Caudate nucleus (tissue), 63 donors: ENCODE measurements at places on chromosomes 4 and X.

GRCh38 chr4:92522356-92522755 lies 218.6 kb downstream of the GRID2 start:
- DNase-seq = no peak

GRCh38 chr4:163171590-163171989 lies 4.9 kb upstream of the NAF1 start:
- no peak for DNase-seq

DNA sequence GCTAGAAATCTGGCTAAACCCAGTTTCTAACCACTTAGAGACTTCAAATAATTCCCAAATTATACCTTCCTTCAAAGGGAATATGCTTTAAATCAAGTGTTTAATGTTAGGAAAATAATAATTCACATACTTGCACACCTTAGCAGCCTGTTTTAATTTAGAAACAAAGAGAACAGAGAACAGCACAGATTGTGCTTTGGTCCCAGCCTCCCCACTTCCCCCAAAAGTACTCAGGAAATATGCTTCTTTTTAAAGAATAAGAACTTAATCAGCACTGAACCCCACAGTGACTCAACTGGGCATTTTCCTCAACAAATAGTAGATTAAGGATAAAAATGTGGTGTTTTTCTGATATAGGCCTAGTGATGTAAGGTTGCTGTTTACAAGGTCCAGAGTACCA lies 295.8 kb downstream of the GBA3 start:
- DNase-seq = no peak

GRCh38 chrX:15786915-15787314 lies 3.4 kb upstream of the ZRSR2 start:
- no peak for DNase-seq

DNA sequence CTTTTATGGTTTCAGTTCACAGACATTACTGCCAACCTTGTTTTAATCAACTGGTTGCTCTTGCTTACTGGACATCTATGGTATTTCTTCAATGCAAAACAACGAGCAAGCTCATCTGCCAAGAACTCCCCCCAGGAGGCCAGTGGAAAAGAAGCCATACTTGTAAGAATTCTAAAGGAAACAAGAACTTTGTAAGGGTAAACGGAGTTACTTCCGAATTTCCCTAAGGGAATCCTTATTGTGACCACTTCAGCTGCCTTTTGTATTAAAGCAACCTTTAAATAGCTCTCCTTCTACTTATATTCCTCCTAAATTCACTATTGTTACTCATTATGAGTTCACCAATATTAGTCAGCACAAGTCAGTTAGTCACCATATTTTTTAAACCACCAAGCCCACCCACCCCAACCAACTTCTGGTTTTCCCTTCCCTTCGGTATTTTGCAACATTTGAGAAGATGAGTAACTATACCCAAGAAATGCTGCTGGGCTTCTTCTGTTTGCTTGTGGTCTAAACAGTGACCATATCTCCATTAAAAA lies 602.8 kb upstream of the DIPK2B start:
- no peak for DNase-seq

- DNase-seq = no peak
These were observed 1.8 kb downstream of the EPHA5 start for GRCh38 chr4:65668201-65669089.

GRCh38 chrX:136920001-136920400 lies 39.5 kb upstream of the RBMX start:
- no peak for DNase-seq

GRCh38 chr4:48831532-48832030 lies 693 bp downstream of the OCIAD1 start:
- DNase-seq = no peak

- DNase-seq = no peak
These were observed 113.8 kb upstream of the STIM2 start for GRCh38 chr4:26746802-26747213.

- DNase-seq = no peak
These were observed 56.0 kb upstream of the MAGED1 start for GRCh38 chrX:51837451-51837850.

DNA sequence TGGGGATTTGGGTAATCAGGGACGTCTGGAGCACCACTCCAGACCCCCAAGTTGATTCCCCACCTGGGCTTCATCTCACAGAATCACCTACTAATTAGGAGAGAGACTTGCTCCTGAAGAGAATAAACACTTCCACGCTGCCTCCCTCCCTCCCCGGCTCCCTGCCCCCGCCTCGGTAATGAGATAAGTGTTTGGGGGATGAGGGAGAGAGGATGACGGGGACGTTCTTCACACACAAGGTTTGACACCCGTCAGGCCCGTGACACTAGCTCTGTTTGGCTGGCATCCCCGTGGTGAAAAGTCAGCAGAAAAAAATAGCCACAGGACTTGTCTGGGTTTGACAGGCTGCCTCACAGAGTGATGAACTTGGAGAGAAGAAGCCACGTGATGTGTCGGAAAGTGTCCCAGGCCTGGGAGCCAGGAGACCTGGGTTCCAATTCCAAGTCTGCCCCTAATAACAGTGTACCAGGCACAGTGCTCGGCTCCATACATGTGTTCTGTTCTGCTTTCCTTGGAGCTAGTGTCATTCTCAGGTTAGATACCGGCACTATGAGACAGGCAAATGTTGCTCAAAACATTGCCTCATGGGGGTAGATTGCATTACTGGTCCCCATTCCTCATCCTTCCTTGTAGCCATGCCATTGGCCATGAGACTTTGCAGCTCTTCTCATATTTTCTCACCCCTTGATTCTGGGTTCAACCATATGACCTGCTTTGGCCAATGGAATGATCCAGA lies 578.0 kb downstream of the BCOR start:
- DNase-seq = no peak

GRCh38 chr4:114364857-114365256 lies 233.8 kb upstream of the UGT8 start:
- no peak for DNase-seq

DNA sequence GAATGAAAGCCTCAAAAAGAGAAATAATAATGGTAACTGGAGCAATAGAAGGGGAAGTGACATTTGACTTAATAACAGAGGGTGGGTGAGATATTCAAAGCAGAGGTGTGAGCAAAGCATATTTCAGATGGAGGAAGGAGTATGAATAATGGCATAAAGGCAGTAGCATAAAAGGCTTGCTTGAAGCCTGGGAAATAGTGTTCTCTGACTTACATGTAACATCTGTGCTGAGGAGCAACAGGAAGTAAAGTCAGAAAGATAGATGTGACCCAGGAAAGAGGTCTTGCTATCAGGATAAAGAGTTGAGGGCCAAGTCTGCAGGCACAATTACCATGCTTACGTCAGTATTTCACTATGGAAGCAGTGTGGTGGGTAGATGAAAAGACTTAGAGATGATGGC lies 28.4 kb downstream of the ATP10D start:
- DNase-seq = no peak

GRCh38 chr4:71266090-71266794 lies 72.6 kb upstream of the SLC4A4 start:
- no peak for DNase-seq

DNA sequence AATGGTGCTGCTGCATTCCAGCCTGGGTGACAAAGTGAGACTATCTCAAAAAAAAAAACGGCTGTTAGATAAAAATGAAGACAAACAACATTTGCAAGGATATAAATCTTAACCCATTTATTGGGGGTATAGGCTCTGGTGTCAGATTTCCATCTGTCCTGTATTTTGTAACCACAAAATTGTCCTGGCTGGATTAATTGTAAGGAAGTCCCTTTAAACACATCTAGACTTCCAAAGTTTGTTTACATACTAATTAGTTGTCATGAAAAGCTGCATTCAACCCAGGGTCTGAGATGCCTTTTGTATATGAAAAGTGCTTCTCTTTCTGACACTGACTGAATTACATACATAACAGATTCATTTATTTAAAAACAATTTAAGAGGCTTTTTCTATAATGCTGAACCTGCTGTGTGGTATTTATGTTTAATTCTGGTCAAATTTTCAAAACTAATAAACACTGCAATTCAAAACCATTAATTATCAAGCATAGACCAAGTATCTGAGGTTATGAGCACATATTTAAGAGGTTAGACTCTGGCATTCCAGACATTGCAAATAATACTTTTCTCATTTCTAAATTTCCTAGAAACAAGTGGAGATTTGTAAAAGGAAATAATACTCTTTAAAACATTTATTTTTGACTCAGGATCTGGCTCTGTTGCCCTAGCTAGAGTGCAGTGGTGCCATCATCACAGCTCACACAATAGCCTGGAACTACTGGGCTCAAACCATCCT lies 17.5 kb upstream of the UGDH start:
- no peak for DNase-seq

DNA sequence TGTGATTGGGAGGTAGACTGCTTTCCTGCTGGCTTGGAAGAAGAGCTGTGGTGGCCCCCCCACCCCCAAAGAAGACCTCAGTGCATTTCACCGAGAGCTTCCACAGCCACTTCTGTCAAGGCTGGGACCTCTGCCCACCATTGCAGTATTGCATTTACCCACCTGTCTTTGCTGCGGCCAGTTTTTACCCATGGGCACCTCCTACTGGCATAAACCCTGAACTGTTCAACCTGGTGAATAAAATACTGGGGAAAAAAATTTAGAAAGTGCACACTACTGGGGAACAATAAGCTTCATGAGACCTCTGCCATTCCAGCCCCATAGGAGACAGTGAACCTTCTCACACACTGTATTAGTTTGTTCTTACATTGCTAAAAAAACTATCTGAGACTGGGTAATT lies 40.3 kb downstream of the ARFIP1 start:
- no peak for DNase-seq

GRCh38 chr4:151934766-151935165 lies 174.0 kb upstream of the GATB start:
- no peak for DNase-seq

- no peak for DNase-seq
These were observed 72.1 kb upstream of the ETNPPL start for GRCh38 chr4:108834835-108835384.

- no peak for DNase-seq
These were observed 226.6 kb downstream of the NSUN7 start for GRCh38 chr4:40976343-40976742.

GRCh38 chrX:47321386-47321785 lies 49.0 kb upstream of the ZNF157 start:
- DNase-seq = peak; percentile 6

- DNase-seq = no peak
These were observed 6.5 kb downstream of the RGS12 start for GRCh38 chr4:3299122-3299975.

GRCh38 chr4:54852054-54852453 lies 194.3 kb downstream of the KIT start:
- peak; percentile 32 for DNase-seq

DNA sequence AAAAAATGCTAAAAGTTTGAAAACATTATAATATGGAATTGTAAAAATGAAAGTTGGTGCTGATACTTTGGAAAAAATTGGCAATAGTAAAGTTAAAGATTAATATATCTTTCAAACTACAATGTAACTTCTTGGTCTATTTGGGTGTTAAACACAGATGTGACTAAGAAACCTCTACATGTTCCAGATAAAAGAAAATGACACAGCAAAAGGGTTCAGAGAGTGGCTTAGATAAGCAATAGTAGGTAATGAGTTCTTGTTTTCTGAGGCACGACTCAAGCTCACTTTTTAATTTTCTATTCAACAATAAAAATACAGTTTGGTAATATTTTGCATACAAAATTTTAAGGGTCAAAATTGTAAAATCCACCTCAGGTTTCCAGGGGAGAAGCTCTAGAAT lies 292.7 kb downstream of the GALNTL6 start:
- no peak for DNase-seq

DNA sequence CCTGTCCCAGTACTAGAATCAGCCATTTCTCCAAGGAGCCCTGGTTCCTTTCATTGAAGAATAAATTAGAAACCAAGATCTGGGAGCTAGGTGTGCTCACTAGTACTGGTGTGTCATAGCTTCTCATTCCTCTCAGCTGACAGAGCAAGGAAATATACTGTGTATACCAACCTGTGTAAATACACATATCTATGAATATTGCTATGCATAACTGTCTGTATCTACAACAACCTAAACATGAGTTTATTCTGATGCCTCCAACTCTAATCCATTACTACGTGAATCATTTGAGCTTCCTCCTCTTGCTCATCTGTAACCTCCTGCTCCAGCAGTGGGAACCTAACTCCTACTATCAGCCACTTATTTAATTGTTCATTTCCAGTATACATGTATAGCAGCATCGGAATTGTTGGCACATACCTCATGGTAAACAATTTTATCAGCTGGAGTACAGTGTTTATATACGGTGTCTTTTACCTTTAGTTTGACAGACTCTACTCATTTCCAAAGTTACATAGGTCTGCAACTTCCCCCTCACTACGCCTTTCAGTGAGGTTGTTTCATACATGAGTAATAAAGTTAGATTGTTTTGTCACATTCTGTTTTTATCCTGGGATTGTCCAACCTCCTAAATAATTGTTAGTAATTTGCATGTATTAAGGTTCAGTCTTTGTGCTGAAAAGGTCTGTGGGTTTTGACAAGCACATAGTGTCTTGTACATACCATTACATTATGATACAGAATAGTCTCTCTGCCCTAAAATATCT lies 7.1 kb upstream of the SCRG1 start:
- no peak for DNase-seq

DNA sequence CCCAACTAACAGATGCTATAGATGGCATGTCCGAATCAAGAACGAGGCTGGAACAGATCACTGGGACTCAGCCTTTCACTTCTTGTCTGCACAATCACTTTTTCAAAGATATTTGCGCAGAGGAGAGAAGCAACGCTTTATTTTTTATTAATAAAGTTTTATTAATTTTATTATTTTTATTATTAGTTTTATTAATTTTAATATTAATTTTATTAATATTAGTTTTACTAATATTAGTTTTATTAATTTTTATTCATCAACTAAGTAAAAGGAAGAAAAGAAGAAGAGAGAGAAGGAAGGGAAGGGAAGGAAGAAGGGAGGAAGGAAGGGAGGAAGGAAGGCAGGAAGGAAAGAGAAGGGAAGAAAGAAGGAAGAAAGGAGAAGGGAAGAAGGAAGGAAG lies 236.4 kb upstream of the HHIP start:
- DNase-seq = no peak

DNA sequence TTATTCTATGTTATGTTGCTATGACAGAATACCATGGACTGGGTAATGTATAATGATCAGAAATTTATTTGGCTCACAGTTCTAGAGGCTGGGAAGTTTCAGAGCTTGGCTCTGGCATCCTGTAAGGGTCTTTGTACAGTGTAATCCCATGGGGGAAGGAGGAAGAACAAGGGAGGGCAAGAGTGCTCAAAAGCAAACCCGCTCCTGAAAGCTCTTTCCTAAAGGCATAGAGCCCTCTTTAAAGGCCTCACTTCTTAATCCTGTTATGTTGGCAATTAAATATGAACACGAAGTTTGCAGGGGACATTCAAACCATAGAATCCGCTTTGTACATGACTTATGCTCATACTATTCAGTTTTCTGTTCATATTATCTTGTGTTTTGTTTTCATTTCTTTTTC lies 191.3 kb upstream of the CTSO start:
- DNase-seq = no peak

DNA sequence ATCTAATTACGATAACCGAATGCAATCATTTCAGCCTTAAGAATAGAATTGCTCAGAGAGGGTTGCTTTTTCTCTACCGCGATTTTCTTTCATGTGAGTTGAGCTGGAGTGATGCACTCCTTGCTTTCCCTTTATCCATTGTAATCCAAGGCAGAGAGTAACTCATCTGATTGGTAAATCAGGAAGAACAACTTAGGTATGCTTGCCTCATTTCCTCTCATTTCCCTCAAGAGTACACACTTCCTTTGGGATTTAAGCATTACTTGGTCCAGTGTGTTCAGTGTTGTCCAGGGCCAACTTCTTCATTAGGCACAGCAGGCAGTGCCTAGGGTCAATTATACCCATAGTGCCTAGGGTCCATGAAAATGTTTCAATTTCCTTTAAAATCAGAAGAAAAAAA lies 15.7 kb upstream of the N4BP2 start:
- no peak for DNase-seq

- DNase-seq = no peak
These were observed 34.0 kb upstream of the TSPAN5 start for GRCh38 chr4:98692411-98692810.
